LNCaP clone FGC (cell line): ENCODE measurements at places on chromosomes 2 and 18.
A peak's percentile ranks its signal among the peaks of the same experiment; 100 is the strongest.

GRCh38 chr18:48356151-48356745, 52.9 kb downstream of the ZBTB7C start:
- no peak for DNase-seq

DNA sequence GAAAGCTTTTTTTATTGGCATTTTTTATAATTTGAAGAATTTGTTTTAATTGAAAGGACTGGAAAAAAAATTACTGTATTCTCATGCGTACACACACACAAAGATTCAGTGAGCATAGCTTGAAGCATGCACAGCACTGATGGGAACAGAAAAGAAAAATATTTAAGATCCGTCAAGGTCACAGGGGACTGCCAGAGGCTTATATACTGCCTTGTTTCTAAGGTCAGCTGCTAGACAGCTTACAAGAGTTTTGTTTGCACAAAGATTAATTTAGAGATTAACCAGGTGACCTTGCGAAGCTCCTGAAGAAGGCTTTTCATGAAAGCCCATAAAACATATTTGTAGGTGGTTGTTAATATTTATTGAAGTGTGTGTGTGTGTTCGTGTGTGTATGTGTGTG, 396.3 kb downstream of the TRIB2 start:
- peak; percentile 43 for DNase-seq

- no peak for DNase-seq
These were observed 341.6 kb upstream of the NT5C1B start for GRCh38 chr2:18930971-18931370.

GRCh38 chr2:12155303-12156051, 409.0 kb downstream of the LPIN1 start:
- DNase-seq, result no peak

DNA sequence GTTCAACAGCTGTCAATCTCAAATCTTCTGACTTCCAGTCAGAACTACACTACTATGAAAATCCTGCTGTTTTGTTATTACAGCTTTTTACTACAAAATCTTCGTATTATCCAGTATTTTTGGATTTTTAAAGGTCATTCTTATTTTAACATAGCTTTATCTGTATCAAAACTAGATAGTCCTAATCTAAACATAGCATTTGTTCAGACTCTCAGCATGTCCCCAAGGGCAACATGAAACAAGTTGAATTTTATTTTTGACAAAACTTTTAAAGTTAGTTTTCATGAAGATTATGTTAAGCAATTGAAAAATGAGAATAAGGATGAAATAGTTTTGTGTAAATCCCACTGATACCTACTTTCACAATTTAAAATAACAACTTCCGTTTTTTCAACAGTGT, 48.1 kb downstream of the PDE1A start:
- no peak for DNase-seq

- no peak for DNase-seq
These were observed 32.8 kb upstream of the BIN1 start for GRCh38 chr2:127139766-127140165.

DNA sequence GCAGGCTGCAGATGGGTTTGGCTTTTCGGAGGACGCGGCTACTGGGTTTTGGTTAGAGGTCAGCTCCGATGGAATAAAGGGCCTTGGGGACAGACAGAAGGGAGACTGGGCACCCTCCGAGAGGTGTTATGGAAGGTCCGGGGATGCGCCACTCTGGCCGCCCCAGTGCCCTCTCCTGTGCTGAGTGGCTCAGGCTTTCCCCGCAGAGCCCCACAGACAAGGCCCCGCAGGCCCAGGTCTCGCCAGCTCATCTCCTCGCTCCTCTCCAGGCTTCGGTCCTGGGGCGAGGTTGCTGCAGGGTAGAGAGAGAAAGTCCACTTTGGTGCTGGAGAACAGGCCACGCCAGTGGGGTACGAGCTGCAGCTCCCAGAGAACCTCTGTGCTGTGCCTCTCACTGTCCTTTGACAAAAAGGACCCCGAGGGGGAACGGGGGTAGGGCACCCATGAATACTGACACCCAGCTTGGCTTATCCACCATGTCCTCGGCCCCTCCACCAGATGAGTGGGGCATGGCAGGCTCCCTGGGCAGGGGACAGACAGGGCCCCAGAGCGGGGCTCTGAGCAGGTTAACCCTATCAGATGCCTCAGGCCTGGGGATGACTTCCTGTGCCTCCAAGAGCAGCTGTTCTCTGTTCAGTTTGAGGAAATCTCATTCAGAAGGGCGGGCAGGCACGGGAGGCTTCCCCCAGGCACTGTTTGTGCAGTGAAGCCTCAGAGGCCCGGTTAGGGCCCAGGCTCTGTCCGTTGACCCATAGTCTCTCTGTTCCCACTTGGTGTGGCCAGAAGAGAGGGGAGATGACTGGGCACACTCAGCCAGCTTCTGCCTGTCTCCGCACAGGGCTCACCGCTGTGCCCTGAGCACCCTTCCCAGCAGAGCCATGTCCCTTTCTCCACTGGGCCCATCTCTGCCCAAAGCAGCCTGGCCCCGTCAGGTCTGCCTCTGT, 15.7 kb upstream of the CNNM3 start:
- DNase-seq, result no peak

GRCh38 chr2:31893094-31893493, 117.7 kb downstream of the MEMO1 start:
- DNase-seq, result no peak

GRCh38 chr2:170322140-170322766, 144.3 kb downstream of the MYO3B start:
- DNase-seq, result no peak

- DNase-seq, result no peak
These were observed 45.4 kb upstream of the ASB18 start for GRCh38 chr2:236309669-236310029.

- no peak for DNase-seq
These were observed 357.2 kb upstream of the EPHA4 start for GRCh38 chr2:221929259-221929658.

DNA sequence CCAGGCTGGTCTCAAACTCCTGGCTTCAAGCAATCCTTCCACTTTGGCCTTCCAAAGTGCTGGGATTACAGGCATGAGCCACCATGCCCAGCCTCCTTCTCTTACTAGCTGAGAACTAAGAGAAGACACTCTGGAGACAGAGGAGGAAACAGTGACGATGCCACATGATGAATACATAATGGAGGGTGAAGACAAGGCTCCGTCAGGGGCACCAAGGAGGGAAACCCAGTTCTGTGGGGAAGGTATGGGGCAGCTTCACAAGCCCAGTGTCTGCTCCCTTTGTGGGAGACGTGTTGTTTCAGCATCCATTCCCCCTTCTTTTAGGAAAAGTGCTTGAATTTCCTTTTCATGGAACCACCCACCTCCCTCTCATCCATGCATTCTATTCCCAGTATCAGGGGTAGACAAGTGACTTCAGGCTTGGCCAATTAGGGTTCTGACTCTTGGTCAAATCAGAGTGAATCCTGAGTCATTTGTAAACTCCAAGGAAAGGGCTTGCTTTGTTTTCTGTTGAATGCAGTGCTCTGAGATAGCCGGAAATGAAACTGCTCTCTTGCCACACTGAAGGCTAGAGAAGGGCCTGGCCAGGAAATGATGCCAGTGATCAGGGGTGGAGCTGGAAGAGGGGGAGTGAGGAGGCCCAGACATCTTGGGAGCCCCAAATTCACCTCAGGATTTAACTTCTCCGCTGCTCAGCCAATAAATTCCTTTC, 23.7 kb downstream of the TMEM127 start:
- no peak for DNase-seq

DNA sequence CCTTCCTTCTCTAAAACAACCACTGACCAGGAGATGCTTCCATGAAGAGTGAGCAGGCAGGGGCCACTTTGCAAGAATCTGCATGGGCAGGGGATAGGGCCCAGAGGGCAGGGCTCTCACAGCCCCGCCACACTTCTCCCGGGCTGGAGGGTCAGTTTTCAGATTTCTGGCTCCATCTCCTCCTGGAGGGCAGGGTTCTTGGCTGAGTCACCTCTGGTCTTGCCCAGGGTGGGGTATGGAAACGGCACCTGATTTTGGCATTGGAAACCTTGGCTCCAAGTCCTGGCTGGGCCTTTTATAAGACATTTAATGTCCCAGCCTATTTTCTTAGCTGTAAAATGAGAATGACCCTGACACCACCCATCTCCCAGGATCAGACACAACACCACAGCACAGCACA, 27.6 kb upstream of the ASPRV1 start:
- no peak for DNase-seq

DNA sequence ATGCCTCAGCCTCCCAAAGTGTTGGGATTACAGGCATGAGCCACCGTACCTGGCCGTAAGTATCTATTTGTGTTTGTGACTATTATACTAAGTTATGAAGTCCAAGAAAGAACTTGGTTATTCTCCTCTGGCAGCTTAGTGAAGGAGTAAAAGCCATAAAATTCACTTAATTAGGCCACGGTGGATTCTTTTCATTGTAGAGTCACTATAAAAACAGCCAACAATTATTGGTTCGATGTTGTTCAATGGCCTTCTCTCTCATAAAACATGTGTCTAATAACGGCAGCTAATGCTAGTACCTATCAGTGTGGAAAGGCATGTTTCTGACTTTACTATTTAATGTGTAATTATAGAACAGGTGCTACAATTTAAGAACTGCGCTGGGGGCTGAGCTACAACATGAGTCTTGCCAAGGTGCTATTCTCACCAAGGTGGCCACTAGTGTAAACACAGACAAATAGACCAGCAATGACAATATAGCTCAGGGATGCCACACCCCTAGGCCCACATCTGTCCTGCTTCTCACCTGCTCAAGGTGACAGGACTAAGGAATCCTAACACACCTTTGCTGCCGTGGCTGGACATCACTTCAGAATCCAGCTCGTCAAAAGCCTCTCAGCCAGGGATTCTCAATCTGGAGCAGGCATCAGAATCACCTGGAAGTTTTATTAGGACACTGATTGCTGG, 17.2 kb downstream of the ATP8B1 start:
- DNase-seq, result no peak

DNA sequence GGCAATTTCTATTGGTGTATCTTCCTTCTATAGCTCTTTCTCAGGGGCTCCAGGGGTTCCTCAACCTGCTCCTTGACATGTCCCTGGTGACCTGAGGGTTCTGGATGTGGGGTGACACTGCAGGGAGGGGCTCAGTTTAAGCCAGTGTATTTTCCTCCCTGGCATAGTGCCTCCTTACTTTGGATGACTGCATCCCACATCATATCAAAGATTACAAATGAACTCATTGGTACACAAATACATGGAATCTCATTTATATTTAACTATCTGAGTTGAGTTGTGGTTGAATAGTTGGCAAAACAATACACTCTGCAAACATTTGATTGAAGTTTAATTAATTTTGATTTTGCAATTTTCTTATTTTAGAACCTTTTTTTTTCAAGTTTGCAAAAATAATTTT, 268.2 kb upstream of the SKOR2 start:
- no peak for DNase-seq

DNA sequence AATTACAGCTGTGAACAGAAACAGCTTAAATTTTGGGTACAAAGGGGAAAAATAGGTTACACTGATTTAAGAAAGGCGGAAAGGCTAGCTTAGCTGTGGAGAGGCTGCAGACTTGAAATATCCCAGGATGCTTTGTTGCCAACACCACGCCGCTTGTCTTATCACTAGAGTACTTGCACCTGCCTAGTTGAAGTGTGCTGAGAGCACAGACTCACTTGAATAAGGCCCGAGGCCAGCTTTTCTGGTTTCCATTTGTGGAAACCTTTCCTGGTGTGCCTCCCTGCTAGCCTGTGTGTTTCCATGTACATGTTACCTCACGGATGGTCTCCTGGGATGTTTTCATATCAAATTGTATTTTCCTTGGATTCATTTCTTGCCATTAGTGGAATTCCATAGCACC, 3.2 kb downstream of the CABLES1 start:
- no peak for DNase-seq

DNA sequence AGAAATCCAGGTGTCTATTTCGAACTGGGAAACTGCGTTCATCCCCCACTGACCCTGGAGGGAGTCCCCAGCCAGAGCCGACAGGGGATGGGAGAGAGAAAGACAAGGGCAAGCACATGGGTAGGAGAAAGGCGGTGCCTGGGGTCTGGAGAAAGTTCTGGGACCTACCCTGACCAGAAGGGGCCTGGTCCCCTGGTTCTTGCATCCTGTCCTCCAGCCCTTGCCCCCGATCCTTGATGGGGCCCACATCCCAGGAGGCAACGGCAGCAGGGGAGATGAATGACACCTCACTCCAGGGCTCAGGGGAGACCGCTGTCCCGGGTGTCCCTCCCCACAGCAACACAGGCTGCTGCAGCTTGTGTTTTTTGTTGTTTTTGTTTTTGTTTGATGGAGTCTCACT, 4.9 kb downstream of the ADCY3 start:
- DNase-seq, result no peak

DNA sequence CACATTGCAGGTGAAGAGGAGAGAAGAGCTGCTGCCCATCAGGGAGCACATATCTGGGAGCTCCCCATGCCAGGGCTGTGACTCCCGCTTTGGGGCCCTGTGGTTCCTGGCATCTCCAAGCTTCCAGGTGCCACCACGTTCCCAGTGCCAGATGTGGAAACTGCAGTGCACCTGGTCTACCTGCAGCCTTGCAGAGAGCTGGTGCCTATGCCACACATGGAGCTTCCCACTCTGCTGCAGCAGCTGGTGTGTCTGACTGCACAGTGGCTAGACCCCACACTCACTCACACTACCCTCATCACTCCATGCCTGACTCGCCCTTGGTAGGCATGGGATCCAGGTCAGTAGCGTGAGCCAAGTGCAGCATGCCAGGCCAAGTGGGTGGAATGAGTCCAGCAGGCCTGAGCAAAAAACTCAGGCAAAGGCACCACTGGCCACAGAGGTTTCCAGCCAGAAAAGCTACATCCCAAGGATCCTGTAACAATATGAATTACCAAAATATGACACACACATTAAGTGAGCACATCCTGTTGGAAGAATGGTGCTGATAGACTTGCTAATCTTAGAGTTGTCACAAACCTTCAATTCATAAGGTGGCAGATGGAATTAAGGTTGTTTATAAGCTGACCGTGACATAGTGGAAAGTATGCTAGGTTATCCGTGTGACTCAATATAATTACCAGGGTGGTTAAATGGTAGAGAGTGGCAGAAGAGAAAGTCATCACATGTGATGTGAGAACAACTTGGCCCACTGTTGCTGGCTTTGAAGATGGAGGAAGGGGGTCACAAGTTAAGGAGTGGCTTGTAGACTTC, 150.9 kb downstream of the EHBP1 start:
- no peak for DNase-seq

- no peak for DNase-seq
These were observed 5.8 kb upstream of the DUSP2 start for GRCh38 chr2:96150791-96151594.

GRCh38 chr2:156619021-156619539, 182.9 kb downstream of the GPD2 start:
- no peak for DNase-seq

GRCh38 chr2:86293612-86294011, 43.8 kb downstream of the REEP1 start:
- no peak for DNase-seq
